ENCODE measurements at places on chromosomes 11 and 22. TPM values are rescaled to one million over a fixed set of nuclear protein-coding genes. Genes with fewer than 3 reads are reported as not detected.

- DNase-seq, result no peak
These were observed 698 bp downstream of the PAK1 start for GRCh38 chr11:77472991-77473800.

- DNase-seq, result no peak
These were observed 108.9 kb upstream of the FGF3 start for GRCh38 chr11:69928121-69928520.

DNA sequence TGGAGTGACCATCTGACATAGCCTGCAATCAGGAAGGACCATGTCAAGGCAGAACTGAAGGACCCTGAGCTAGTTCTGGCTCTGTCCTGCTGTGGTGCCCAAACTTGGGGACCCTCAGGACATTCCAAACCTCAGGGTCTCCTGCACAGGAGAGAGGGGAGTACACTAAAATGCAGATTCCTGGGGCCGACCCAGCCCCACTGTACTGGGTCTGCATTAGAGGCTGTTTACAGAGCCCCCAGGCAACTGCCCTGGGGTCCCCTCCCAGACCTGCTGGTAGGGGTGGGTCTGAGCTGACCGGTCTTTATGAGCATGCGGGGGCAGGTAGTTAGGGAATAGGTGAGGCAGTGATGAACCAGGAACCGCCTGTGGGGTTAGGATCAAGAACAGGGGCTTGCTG is 6.8 kb downstream of the TRPM5 start:
- DNase-seq, result no peak

DNA sequence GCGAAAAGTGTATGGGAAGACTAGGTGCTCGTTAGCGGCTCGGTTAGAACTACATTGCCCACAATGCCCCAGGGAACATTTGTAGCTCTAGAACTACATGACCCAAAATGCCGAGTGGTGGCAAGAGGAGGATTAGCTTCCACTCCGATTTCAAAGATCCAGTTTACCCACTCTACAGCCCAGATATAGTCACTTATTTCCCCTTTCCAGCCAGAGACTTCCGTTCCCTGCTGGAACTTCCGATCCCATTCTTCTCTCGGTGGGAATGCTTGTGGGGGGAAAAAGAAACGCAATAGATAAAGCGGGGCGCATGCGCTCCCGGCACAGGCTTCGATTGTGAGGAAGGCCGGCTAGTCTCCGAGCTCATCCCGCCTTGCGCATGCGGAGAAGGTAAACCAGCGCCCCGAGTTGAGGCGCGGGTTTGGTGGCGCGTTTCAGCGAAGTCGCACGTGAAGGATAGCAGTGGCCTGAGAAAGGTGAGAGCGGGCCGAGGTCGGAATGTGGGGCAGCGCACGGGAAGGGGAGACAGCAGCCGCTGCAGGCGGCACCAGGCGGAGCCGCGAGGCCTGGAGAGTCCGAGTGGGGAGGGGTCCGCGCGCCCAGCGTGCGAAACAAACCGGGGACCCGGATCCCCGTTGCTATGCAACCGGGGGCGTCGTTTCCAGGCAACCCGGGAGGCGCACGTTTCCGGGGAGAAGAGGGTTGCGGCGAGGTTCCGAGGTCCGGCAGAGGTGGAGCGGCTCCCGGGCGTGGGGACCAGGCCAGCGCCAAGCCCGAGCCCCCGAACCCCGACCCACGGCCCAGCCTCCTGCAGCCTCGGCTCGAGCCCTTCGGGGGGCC is at the start of gene TMEM109:
TSS of gene TMEM109 (plus strand) at position 366 of the 840 bp plus-strand sequence. CDS start 5,536 bp downstream, outside the sequence.
- DNase-seq, result peak; percentile 85

GRCh38 chr11:72832301-72833082 is 18.3 kb downstream of the ATG16L2 start:
- DNase-seq, result no peak

DNA sequence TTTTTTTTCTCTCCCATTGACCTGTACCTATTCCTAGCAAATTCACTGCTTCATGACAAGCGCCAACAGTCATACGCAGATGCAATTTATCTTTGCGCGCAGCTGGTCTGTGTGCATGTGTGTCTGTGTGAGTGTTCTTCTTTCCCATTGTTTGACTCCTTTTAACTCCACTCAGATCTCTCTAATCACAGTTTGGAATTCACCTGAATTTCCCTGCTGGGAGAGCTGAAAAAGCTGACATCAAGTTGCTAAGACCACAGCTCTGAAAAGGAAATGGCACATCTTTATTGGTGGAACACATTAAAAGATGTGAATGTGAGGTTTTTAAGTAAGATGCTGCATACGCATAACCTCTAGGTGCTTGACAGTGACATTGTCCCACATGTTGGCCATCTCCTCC is 187.4 kb upstream of the MTMR2 start:
- no peak for DNase-seq

DNA sequence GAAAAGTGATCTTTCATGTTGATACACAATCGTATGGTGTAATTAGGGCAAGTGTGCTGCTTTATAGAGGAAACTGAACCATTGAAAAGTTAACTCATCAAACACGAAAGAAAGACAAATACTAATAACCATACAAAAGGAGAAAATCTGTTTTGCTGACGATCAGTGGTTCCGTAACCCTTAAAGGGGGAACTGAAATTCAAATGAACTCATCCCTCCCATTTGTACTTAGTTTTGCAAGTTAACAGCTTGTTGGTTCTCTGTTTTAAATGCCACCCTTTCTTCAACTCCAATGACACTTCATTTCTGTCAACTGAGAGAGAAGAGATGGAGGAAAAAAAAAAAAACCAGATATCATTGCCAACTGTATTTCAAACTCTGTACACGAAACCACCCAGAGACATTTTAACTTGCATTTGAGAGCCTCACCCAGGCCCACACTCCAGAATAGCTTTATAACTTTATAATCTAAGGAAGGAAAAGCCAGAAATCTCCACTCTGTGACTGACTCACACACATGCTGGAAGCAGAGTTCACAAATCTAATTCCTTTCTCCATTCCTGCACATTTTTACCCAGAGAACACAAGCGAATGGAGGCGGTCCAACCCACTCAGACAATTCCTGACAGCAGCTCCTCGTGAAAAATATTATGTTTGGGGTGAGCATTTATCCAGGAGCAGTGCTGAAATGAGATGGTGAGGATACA is 17.4 kb upstream of the CSNK2A3 start:
- no peak for DNase-seq

Gene PHF21B
- total RNA-seq, result not detected

Gene HTR3B
- not detected for total RNA-seq

DNA sequence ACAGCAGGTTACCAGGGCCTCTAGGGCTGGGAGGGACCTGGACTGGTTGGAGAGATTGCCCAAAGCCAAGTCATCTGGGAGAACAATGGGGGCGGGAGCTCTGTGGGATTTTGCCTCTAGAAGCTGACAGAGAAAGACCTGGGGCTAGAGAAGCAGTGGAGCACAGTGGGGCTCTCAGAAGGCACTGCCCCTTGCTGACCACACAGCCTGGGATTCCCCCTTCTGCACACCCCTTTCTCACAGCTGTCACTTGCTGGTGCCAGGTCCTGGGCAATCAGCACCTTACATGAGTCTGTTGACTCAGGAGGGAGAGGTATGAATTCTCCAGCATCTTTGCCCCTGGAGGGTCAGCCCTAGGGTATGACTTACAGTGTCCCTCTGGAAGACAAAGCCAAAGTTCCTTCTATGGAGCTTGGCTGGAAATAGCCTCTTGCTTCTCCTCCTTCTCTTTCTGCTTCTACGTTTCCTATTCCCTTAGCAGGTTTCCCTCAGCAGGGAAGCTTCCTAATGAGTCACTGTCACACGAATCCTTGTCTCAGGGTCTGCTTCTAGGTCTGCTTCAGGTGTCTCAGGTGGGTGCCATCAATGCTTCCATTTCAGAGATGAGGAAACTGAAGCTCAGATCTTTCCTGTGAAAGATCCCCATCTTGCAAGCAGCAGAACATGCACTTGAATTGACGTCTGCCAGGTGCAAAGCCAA is 27.0 kb downstream of the GDPD5 start:
- no peak for DNase-seq

Gene RIMBP3C
- 0.17 TPM for total RNA-seq

Gene APOL4
- total RNA-seq, result not detected

Gene CYB5R2
- 4.0 TPM for total RNA-seq

- DNase-seq, result no peak
These were observed 219.3 kb upstream of the TMEM45B start for GRCh38 chr11:129596351-129596750.

Gene MUC5B
- total RNA-seq, result not detected

GRCh38 chr11:74179234-74180052 is 8.4 kb downstream of the PPME1 start:
- peak; percentile 61 for DNase-seq

Gene ANGPTL5
- not detected for total RNA-seq

Gene HTATIP2
- 86.8 TPM for total RNA-seq

DNA sequence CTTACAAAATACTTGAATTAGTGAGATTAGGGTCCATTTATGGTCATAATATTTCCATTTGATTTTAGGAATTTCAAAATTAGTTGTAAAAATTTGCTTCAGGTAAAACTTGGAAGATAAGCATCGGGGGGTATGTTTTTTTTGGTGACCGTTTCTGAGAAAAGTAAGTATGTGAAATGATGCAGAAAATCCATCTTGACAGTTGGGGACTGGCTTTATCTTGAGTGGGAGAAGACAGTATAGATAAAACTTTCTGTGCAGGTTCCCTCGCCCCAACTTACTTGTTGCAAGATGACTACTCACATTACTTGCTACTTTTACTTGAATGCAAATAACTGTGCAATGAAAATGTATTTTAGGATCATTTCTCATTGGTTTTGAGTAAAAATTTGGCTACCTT is 49.5 kb downstream of the DNAJC24 start:
- no peak for DNase-seq

- no peak for DNase-seq
These were observed 650 bp upstream of the NUP50 start for GRCh38 chr22:45163099-45163450.

- DNase-seq, result no peak
These were observed 59.5 kb downstream of the FAM168A start for GRCh38 chr11:73538381-73538872.

GRCh38 chr11:18790883-18791206 is 753 bp downstream of the PTPN5 start:
- no peak for DNase-seq

GRCh38 chr11:65141896-65142494 is 7.7 kb upstream of the SYVN1 start:
- no peak for DNase-seq

- DNase-seq, result no peak
These were observed 30.9 kb downstream of the ANO1 start for GRCh38 chr11:70109006-70109405.

Gene SOX10
- total RNA-seq, result not detected

Gene MOGAT2
- total RNA-seq, result not detected

GRCh38 chr11:65426839-65427690 is 4.5 kb downstream of the NEAT1 start:
- no peak for DNase-seq

Gene SLC37A4
- 26.4 TPM for total RNA-seq
